Activated effector memory CD4-positive, alpha-beta T cell treated with Interleukin-2 at 50 U/mL for 16 hours (primary cell): ENCODE measurements at places on chromosomes 13 and 19.
A peak's percentile ranks its signal among the peaks of the same experiment; 100 is the strongest.

GRCh38 chr13:36666477-36667229 lies 7.2 kb upstream of the SERTM1 start:
- DNase-seq, result no peak

- no peak for DNase-seq
Measured at GRCh38 chr19:4742723-4743646, 19.3 kb upstream of the DPP9 start.

- no peak for DNase-seq
Measured at GRCh38 chr13:23515116-23515515, 55.1 kb upstream of the TNFRSF19 start.

- DNase-seq, result no peak
Measured at GRCh38 chr13:26716984-26717383, 43.6 kb downstream of the GPR12 start.

DNA sequence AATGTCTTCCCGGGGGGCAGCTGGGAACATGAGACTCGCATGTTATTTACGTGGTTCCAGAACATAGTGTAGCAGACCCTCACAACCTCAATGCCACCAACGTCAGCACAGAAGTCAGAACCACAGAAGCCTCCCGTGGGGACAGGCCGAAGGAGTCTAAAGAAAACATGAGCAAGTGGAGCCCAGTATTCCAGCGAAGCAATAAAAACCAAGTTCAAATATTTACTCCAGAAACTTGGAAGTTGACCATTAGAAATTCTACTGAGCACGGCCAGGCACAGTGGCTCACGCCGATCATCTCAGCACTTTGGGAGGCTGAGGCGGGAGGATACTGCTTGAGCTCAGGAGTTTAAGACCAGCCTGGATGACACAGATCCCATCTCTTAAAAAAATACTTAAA lies 17.9 kb upstream of the ATP8B3 start:
- DNase-seq, result no peak

GRCh38 chr13:101618440-101619187 lies 166.1 kb downstream of the ITGBL1 start:
- no peak for DNase-seq

DNA sequence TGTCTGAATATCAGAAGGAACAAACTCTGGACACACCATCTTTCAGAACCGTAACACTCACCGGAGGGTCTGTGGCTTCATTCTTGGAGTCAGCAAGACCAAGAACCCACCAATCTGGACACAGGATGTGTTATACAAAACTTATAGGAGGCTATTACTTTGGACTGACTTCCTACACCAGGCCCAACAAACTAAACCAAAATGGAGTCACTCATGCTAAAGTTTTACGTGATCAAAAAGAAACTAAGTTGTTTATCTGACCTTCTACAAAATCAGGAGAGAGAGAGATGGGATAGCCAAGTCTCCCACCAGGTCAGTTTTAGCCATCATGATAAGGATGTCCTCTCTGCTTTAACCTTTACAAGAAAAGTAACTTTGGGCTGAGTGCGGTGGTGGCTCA lies 3.2 kb upstream of the RAB11B start:
- no peak for DNase-seq

- DNase-seq, result peak; percentile 41
Measured at GRCh38 chr19:18416778-18417249, 2.4 kb upstream of the SSBP4 start.

GRCh38 chr13:43650882-43651281 lies 135.9 kb downstream of the ENOX1 start:
- DNase-seq, result no peak

DNA sequence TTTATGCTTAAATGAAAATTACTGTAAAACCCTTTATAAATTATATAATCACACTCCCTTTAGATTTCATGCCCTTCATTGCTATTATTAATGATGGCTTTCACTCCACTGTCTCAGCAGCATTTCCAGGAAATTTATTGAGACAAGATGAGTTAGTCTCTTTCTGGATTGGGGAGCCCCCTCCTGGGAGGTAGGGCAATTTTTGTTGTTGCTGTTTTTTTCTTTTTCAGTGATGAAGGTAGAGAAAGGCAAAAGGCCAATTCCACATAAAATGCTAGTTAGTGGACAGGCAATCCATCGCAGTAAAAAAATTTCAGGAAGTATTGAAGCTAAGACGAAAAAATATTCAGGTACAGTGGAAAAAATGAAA lies 80.2 kb downstream of the TEX26 start:
- DNase-seq, result no peak

DNA sequence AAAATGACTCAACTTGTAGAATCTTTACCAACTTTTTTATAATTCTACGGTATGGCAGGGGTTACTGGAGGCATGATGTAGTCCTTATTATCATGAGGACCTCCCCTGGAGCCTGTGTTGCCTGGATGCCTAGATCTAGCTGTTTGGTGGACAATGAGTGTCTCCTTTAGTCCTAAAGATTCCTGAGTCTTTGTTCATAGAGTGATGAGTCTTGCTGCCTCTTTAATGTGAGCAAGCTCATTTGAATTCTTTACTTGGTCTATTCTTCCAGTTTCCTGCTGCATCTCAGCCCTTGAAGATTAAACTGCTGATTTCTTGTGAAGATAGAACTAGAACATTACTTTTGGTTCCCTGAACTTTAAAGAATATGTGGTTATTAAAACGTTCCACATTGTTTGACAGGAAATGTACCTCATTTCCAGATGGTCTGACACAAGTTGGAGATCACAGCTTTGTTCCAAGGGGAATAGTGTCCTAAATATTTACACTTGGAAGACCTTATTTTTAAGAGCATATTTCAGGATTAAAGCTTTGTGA lies 51.9 kb downstream of the SLAIN1 start:
- DNase-seq, result no peak

DNA sequence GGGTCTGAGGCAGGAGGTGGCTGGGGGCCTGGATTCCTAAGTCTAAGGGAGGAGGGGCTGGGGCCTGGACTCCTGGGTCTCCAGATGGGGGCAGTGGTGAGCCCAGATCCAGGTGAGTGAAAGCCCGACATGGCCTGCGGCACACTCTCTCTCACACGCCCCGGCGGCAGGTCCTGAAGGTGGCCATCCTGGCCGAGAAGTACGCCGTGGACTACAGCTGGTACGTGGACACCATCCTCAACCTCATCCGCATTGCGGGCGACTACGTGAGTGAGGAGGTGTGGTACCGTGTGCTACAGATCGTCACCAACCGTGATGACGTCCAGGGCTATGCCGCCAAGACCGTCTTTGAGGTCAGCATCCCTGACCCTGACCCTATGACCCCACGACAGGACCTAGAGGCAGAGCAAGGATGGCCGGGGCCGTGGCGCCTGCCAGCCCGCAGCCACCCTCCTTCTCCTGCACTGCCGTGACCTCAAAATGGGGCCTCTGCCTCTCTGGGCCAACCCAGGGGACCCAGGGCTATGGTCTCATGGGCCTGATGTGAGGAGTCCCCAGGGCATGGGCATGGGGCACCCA lies 13.2 kb downstream of the FUZ start:
- DNase-seq, result no peak

GRCh38 chr19:49730166-49730565 lies 32.9 kb downstream of the TSKS start:
- no peak for DNase-seq

- no peak for DNase-seq
Measured at GRCh38 chr13:85685436-85685835, 113.8 kb downstream of the SLITRK6 start.
